ENCODE measurements at places on chromosomes 13 and 19.

- no peak for DNase-seq
Observed at GRCh38 chr19:8438236-8438635, 6.5 kb upstream of the HNRNPM start.

GRCh38 chr19:13053761-13054625 is 48.7 kb downstream of the LYL1 start:
- DNase-seq: peak; percentile 97

DNA sequence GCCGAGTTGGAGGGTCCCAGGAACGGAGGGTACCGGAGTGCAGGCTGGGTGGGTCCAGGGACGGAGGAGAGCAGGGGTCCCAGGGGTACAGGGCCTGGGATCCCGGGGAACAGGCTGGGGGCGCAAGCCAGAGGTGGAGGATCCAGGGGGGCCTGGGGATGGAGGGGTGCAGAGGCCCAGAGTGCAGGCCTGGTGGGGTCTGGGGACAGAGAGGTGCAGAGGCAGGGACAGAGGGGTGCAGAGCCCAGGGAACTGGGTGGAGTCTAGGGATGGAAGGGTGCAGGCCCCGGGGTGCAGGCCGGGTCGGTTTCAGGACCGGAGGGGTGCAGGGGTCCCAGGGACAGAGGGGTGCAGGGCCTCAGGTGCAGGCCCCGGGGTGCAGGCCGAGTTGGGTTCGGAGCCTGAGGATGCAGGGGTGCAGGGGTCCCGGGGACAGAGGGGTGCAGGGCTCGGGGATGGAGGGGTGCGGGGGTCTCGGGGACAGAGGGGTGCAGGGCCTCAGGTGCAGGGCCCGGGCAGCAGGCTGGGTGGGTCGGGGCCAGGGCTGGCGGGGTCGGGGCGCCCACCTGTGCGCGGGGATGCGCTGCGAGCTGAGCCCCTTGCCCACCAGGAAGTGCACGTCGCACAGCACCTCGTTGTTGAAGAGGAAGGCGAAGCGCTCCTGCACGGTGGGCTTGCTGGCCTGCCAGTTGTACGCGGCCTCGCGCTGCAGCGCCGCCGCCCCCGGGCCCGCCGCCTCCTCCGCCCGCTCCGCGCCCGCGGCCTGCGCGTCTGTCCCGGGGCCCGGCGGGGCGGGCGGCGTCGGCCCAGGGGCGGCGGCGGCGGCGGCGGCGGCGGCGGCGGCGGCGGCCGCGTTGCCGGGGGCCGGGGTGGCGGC is 545 bp downstream of the BTBD2 start:
- DNase-seq: no peak

DNA sequence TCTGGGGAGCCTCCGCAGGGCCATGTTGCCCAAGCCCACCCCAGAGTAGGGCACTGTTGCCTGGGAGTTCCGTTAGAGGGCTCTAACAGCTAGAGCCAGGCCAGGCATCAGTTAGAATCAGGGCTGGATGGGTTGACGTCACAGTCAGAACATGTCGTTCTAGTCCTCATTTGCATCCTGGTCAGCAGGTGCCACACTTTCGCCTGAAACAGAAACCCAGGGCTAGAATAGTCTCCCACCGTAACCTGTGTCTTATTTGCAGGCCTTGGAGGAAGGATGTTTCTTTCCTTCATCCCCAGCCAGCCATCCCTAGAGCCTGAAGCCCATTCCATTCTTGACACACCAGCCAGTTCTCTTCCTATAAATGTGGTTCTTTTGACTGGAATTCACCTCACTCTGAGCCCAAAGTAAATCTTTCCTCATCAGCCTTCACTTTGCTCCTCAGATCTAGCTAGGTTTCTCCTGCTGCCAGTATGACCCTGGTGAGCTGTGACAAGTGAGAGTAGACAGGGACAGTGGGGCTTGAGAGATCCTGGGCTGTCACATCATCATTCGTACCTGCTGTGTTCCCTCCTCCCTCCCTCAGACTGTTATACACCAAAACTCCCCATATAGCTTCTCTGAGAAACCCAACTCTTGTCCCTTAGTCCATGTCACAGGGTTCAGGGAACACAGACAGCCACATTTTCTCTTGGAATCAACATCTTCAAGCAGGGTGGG is 12.2 kb upstream of the CCDC97 start:
- no peak for DNase-seq

DNA sequence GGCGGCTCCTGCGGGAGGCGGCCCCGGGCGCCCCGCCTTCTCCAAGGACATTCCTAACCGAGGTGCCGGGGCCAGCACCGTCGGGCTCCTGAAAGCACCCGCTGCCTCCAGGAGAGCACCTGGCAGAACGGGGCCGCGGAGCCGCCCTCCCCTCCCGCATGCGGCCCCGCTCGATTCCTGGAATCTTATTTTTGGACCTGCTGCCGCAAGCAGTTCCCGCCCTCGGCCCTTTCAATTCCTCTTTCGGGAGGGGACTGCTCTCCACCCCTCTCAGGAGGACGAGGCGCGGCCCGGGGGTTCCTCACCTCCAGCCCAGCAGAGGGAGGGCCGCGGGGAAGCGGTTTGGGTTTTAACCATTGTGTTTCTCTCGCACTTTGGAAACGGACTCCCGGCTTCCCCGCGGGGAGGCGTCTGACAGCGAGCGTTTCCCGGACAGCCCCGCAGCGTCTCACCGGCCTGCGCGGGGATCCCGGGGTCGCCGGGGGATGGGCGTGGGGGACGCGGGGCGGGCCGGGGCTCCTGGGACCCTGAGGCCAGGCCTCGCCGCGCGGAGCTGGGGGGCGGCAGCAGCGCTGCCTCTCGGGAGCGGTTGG is 849 bp downstream of the GAS6 start:
- DNase-seq: peak; percentile 46

- DNase-seq: peak; percentile 92
Observed at GRCh38 chr13:93227878-93228642, 1.5 kb downstream of the GPC6 start.

DNA sequence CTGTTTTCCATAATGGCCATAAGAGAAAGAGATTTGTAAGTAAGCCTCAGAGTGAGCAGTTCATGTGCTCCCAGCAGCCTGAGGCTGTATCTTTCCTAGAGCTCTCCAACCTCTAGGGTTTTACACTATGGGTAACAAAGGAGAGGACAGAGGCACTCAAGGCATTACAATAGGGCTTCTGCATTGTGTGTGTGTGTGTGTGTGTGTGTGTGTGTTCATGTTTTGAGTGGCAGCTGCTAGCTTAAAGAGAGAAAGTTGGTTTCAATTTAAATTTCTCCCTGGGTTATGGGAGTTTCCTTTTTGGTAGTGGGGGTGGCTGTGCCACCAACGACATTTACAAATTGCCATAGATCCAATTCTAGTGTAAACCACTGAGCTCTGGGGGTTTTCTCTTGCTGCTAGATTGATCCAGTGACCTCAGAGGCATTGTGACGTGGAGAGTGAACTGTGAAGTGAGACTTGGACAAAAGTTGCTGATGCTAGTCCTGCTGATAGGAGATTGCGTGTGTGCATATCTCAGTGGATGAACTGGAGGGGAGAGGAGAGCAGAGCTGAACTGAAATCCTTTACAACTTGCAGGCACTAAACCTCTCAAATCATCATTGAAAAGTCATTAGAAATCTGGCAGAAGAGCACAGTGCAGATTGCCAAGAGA is 67.2 kb upstream of the OLFM4 start:
- DNase-seq: no peak

- DNase-seq: no peak
Observed at GRCh38 chr13:36436811-36437210, 4.5 kb downstream of the CCNA1 start.

DNA sequence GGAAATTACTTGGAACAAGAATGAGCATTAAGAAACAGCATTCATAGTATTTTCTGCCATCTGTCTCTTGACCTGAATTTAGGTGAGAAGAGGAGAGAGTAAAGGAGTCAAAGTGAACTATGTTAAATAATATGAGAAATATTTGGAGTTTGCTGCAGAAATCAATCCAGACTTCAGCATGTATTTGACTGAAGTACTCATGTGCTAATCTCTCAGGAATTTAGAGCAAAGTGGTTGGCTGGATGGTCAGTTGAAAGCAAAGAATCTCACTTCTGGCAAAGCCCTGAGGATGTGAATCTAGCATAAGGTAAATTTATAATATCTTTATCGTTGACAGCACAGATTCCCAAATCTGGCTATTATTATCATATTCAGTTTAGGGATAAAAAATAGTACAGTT is 394.3 kb downstream of the PCDH17 start:
- peak; percentile 6 for DNase-seq

DNA sequence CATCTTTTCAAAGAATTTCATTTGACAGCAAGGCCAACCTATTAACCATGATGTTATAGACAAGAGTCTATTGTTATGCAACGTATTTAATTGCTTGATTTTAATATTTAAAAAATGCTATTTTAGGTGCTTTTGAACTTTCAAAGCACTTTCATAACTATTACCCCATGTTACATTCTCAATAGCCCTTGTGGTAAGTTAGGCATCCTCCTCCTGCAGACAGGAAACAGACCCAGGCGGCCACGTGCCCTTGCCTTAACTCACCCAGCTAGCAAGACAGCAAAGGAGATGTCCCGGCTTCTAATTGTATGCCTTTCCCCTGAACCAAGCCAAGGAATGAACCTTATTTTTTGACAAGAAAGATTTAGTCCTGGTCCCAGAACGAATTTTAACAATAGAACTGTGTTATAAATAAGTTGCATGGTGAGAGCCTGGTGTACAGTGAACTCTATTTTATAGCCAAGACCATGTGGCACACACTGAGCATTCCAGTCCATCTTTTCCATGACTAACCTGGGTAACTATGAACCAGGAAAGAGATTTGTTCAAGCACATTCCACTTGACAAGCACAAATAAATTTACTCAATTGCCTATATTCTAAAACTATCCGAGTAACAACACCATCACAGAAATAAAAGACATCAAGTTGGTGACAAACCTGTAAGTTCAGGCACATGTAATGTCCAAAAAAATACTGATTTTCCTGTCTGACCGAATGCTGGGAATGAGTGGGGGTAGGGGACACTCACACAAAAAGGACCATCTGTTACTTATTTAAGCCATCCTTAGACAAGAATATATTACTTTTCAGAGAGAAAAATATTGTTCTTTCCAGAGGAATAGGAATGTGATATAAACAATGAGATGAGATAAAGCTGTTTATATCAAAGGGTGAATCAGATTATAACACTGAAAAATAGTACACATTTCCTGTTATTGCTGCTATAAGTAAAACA is 163.0 kb downstream of the EFNB2 start:
- DNase-seq: peak; percentile 80

- DNase-seq: no peak
Observed at GRCh38 chr13:76471486-76471885, 414.7 kb downstream of the KCTD12 start.

- no peak for DNase-seq
Observed at GRCh38 chr19:2331601-2332246, 3.2 kb downstream of the SPPL2B start.

DNA sequence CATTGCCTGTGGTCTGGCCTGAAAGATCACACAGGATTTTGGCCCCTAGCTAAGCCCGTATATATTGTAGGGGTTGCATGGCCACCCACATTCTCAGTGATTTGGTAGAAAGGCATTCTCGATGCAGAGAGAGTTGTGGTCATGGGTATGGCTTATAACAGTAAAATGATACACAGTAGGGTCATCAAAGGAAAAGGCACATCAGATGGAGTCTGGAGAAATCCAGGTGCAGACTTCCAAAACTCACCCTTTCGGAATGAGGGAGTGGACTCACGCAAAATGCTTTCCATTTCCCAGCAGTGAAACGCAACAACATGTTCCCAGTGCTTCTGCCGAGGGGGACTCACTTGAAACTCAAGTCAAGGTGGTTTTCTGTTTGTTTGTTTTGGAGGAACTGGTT is 802.5 kb upstream of the SLITRK1 start:
- DNase-seq: no peak

DNA sequence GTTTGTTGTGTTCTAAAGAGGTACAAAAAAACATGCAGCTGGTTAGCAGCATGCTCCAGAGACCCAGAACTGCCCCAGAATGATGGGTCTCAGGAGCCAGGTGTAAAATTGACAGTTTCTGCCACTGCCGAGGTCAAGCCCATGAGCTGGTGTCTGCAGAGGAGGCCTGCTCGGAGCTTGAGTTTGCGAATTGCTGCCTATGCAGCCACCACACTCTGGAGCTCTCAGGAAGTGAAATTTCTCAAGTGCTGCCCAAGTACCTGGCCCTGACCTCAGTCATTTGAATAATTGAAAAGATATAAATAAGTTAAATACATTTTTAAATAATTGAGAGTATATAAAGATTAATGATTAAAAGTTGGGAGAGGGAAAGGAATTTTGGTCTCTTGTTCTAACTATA is 66.4 kb downstream of the ZAR1L start:
- no peak for DNase-seq

GRCh38 chr13:43348397-43348796 is 325.0 kb downstream of the DNAJC15 start:
- peak; percentile 45 for DNase-seq

- DNase-seq: no peak
Observed at GRCh38 chr13:64414381-64414780, 2815.8 kb downstream of the PCDH9 start.

DNA sequence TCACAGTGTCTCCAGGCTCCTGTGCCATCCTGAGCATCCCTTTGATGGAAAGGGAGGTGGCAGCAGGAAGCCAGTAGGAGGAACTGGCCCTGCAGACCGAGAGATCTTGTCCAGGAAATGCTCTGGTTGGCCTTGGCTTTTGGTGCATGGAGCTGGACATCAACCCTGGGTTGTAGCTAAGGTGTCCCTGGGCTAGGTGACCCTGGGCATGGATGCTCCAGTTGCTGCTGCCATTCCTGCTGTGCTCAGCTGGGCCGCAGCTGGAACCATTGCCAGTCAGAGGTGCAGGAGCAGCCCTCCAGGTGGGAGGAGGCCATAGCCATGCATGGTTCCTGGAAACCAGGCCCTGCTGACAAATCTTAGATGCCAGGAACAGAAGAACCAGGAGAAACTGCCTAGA is 67.5 kb downstream of the ZNF98 start:
- DNase-seq: no peak

- DNase-seq: no peak
Observed at GRCh38 chr13:41681587-41681986, 224.2 kb downstream of the RGCC start.

DNA sequence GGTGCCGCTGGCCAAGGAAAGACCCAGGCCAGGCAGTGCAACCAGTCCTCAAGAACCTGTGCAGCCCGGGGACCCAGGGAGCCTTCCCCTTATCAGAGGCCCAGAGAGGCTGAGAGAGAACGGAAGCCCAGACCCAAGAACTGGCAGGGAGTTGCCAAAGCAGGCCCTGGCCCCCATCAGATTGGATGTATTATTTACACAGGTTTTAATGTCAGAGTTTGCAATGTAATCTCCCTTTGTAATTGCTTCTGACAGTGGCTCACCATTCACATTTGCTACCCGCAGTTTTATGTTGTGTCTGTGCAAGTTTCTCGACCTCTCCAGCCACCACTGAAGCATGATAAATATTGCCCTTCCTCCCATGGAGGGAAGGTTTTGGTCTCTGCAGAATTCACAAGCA is 660.9 kb downstream of the LIG4 start:
- DNase-seq: no peak

GRCh38 chr19:47766670-47767069 is 11.8 kb upstream of the SELENOW start:
- DNase-seq: peak; percentile 23

GRCh38 chr19:1247748-1248138 is 640 bp upstream of the MIDN start:
- DNase-seq: no peak

DNA sequence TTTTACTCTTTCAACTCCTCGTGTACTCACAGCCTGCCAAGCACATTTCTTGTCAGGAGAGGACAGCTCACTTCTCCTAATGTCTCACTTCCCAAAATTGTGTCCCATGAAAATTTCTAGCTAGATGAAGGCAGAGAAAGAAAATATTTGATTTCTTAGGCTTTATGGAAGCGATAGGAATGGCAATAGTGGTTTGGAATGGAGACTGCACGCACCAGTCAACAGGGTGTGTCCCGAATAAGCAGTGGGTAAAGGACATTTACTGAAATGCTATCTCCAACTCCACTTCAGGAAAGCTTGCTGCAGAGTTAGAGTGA is 321 bp upstream of the ZNF222 start:
- DNase-seq: no peak
